Activated CD8-positive, alpha-beta memory T cell treated with anti-CD3 and anti-CD28 coated beads, Interleukin-2, amount 50 U/mL, for 4 hours (primary cell): ENCODE measurements at places on chromosomes 3 and 15.

DNA sequence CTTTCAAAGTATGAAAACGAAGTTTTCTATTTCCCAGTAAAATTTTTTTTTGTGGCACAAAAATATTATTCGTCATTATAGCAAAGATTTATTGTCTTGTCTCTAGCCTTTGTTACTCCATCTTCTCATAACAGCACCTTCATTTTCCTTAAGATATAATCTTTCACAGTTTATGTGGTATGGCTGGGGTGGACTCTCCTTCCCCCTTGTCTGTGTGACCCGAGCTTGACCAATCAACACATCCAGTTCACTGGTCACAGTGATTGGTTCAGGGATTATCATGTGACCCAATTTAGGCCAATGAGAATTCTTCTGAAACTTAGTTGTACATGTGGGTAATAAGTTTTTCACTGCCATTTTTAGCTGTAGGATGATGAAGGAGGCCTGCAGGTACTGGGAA lies 71.2 kb upstream of the DCBLD2 start:
- DNase-seq = no peak

DNA sequence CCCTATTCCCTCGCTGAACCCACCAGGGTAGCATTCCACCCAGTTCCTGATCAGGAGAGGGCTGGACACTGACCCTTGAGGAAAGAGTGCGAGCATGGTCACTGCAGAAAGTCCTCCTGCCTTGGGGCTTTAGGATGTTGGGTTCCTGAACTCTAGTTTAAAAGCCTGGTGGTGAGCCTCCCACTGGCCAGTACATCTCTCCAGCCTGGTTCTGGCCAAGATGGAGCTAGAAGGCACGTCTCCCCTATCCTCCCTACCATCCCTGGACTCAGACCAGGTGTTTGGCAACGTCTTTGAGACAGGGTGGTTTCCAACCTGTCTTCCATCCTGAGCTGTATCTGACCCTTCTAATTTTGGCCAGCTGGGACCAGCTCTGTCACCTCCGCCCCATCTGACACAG lies 31.4 kb downstream of the NBEAL2 start:
- DNase-seq = no peak

DNA sequence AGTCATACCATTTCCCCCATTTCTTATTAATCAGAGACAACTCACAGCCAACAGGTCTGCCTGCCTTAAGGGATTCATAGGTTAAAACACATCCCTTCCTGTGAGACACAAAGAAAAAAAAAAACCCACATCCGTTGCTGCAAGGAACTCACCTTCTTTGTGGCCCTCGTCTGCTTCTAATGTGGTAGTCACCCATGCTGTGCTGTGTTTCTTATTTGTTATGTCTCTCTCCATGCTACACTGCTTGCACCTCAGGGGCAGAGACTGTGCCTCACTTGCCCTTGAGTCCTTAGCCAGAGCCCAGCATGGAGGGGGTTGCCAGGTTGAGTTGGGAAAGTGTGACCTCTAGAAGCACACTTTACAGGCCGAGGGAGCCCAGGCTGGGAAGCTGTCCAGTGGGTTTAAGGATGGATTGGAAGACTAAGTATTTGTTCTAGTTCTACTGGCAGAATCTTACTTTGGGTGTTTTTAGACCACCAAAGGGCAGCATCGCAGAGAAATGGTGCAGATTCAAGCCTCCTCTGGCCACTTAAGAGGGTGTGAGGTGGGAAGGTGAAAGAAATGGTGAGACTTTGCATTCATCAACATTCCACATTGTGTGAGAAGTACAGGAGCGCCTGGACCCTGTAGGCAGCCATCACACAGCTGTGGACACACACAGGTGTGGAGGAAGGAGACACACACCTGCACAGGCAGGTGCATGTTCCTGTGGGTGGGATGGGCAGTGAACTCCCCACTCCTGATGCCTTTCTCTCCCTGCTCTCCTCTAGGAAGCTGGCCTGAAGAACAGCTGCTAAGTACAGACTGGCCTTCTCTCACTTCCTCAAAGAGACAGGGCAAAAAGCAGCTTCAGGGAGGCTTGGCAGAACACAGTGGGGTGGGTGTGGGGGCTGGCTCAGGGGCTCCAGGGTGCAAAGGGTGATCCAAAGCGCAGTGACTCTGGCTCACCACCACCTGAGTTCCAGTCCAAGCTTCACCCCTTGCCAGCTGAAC lies 48.8 kb downstream of the GLB1 start:
- DNase-seq = peak; percentile 38

- peak; percentile 60 for DNase-seq
These were observed 11.5 kb upstream of the CHAC1 start for GRCh38 chr15:40941528-40942336.

GRCh38 chr15:25182736-25183445 lies 228.1 kb downstream of the SNRPN start:
- DNase-seq = peak; percentile 8

- no peak for DNase-seq
These were observed 39.1 kb downstream of the NIPA2 start for GRCh38 chr15:22877607-22878006.

DNA sequence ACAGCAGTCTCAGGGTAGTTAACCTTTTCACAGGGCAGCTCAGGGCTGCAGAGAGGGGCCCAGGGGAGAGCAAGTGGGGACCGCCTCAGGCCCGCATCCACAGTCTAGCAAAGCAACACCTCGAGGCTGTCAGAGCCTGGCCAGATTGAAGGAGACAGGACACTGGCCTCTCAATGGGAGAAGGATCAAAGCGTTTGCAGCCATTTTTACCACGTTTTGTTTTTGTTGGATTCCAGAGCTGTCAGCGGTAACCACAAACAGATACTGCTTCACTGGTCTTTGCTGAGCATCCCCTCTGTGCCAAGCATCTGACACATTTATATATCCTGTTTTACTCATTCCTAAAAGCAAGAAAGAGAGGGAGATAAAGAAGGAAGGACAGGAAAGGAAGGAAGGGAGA lies 153.8 kb downstream of the SHQ1 start:
- no peak for DNase-seq

- no peak for DNase-seq
These were observed 136.9 kb downstream of the NUP210 start for GRCh38 chr3:13282986-13283876.

DNA sequence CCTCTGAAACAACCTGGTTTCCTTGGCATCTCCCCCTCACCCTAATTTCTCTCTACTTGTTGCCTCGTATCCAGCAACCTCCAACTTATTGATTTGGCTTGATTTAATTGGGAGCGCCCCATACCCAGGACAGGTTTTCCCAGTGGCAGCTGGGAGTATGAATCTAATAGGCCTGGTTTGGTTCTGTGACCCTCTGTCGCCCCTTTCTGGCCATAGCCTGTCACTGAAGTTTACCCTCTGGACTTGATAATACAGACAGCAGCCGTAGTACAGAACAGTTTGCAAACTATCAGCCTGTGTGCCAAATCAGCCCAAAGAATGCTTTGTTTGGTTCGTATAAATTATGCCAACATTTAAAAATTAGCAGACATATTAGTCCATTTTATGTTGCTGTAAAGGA lies 525.1 kb upstream of the GOLIM4 start:
- no peak for DNase-seq

DNA sequence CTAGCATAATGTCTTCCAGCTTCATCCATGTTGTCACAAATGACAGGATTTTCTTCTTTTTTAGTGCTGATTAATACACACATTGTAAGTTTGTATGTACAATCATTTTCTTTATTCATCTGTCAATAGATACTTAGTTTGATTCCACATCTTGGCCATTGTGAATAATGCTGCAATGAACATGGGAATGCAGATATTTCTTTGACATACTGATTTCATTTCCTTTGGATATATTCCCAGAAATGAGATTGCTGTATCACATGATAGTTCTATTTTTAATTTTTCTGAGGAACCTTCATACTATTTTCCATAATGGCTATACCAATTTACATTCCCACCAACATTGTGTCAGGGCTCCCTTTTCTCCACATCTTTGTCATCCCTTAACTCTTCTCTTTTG lies 117.9 kb downstream of the MEIS2 start:
- no peak for DNase-seq
